ENCODE measurements at places on chromosomes 6 and 20.

DNA sequence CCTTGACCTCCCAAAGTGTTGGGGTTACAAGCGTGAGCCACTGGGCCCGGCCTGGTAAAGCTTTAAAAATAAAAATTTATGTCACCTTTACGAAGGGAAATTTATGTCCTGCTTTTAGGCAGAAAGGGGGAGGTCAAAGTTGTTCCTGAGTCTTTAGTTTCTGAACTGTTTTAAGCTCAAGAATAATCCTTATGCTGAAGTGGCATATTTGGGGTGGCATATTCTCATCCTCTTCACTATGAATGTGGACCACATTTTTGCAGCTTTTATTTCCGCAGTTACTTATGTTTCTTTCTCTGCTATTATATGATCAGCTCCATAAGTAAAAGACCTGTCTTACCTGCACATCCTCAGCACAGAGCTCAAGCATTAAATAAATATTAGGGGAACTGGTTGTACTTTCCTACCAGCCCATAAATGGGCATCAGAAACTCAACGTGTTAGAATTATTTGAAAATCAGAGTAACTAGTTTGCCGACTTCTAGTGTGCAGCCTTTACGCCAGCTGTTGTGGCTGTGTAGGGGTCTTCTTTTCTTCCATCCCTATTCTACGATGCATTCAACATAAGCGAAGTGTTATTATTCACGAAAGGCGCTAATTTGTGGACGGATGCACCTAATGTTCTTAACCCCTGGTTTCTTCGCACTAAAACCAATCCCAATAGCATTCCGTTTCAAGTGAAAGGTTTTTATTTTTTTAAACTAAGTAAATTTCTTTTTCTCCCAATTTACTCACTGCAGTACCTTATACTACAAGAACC, 867 bp upstream of the AKAP7 start:
- no peak for DNase-seq

- DNase-seq: no peak
Measured at GRCh38 chr6:146847426-146847825, 248.7 kb downstream of the ADGB start.

DNA sequence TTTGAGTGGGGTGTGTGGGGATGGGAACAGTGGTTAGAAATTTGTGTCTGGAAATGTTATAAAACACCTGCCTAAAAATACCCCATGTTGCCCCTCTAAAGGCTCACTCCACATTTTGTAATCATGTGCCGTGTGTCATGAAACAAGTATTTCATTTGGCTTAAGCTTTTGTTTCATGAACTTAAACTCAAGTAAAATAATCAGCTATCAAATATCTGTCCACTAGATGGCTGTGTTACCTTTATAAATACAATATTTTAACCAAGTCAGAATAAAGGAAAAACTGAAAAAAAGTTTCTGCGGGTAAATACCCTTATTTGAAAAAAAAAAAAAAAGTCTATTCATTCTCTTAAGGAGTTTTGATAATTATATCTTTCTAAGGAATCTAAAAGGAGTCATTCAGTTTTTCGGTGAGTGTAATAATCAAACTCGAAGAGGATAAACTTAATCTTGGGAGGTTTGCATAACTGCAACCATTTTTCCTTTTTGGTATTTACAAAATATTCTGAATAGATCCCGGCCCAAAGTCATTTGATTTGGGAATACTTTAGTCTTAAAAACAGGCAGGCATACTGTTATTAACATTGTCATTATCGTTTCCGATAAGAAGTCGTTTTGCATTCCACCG, 29.9 kb upstream of the MTRF1L start:
- DNase-seq: no peak

DNA sequence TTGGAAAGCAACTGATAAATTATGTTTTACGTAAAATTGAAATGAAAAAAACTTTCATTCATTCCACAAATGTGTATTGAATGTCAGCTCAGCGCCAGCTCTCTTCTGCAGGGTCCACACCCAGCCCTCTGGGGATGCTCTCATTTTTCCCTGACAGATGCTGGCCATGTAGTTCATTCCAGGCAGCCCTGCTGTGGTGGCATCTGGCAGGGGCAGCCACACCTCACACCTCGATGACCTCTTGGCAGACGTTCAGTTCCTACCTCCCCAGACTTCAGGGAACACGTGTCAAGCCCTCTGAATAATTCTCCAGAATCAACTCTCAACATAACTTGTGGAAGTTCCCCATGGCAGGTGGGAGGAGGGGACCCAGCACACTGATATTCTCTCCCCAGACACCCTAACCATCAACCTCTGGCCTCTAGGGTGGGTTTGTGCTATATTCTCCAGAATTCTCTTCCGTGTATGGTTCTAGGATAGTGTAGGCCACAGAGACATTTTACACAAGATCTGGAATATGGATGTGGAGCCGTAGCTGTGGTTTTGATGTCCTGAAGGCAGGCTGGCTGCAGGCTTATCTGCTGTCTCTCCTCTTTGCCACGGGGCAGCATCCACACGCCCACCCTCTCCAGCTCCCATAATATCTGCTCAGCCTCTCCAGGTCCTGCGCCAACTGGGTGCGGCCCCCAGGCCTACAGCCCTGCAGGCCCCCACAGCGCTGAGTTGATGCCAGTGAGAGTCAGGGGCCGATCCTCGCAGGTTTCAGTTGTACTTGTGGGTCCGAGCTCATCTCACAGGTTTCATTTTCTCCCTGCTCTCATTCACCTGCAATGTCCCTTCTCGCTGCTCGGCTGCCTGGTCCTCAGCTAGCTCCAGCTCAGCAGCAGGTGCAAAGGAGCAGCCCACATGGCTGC, 175.8 kb upstream of the ARID1B start:
- no peak for DNase-seq

GRCh38 chr6:170452767-170453545, 100.2 kb downstream of the PSMB1 start:
- no peak for DNase-seq

Data from stimulated activated CD8-positive, alpha-beta memory T cell treated with anti-CD3 and anti-CD28 coated beads, Interleukin-4, amount 100 ng/mL, for 1 hour (primary cell).